Activated naive CD4-positive, alpha-beta T cell treated with anti-CD3 and anti-CD28 coated beads for 36 hours (primary cell): ENCODE measurements at places on chromosomes 5 and 9.

DNA sequence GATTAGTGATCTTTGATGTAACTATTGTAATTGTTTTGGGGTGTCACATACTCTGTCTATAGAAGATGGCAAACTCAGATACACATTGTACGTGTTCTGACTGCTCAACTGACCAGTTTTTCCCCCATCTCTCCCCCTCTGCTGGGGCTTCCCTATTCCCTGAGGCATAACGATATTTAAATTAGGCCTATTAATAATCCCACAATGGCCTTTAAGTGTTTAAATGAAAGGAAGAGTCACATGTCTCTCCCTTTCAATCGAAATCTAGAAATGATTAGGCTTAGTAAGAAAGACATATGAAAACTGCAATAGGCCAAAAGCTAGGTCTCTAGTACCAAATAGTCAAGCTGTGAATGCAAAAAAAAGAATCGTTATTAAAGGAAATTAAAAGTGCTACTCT, 265.6 kb downstream of the TMEM232 start:
- DNase-seq, result no peak

DNA sequence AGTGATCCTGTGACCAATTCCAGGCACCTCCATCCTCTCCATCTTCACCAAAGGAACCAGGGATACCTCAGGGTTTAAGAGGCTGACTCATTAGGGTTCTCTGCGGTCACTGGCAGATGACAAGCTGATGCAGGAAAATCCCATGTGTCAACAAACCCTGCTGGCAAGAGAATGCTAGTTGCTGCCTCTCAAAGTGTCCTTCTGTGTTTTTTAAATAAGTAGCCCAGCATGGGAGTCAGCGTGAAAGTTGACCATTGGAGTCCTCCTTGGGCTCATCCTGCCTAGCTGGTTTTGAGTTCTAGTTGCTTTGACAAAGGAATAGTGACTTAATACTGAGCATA, 200.2 kb downstream of the SLIT3 start:
- no peak for DNase-seq

GRCh38 chr9:18479405-18479804, 5.5 kb downstream of the ADAMTSL1 start:
- no peak for DNase-seq

GRCh38 chr9:120985819-120986222, 59.2 kb upstream of the TRAF1 start:
- peak; percentile 13 for DNase-seq

DNA sequence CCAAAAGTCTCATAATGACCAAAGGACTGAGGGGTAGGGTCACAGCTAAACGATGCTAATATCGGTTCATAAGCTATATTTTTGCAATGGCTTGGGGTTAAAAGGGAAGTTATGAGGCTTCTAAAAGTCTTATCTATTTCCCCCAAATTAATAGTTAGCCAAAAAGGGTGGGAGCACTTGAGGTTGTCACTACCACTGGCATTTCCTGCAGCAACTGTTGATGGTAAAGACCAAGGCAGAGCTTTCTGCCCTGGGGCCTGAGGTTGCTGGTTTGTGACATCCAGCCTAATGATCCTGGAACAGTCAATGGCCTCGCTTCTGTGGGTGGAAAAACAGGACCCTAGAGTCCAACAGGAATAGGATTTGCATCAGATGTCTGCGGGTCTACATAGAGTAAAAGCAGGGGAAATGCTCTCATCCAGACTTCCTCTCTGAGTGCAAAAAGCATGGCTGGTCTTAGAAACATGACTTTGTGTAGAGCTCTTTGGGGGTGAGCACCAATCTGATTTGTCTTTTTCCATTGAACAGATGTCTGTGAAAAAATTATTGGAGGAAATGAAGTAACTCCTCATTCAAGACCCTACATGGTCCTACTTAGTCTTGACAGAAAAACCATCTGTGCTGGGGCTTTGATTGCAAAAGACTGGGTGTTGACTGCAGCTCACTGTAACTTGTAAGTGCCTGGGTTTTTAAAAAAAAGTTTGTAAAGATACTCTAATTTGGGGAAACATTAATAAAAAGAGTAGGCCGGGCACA, 2.7 kb downstream of the GZMA start:
- no peak for DNase-seq
